MG63 (cell line): ENCODE measurements at places on chromosomes 5 and 9. TPM values are rescaled to one million over a fixed set of nuclear protein-coding genes. Genes with fewer than 3 reads are reported as not detected.

The KLF9 gene
- total RNA-seq: 2.1 and 5.5 TPM in 2 replicates

The FOXD4 gene
- not detected in 2 replicates for total RNA-seq

The PDLIM7 gene
- 77.8 and 165 TPM in 2 replicates for total RNA-seq

The GLDC gene
- 0.82 and 3.2 TPM in 2 replicates for total RNA-seq

The SV2C gene
- not detected in 2 replicates for total RNA-seq
